ENCODE measurements at places on chromosomes 6 and 20. TPM values are rescaled to one million over a fixed set of nuclear protein-coding genes. Genes with fewer than 3 reads are reported as not detected.

- no peaks in the 10 kb centered on the region for H3K27me3 ChIP-seq
- H3K4me1 ChIP-seq = no peaks in the 10 kb centered on the region
- no peak overlapping the region for H3K4me3 ChIP-seq
- H3K27ac ChIP-seq = no peak overlapping the region
- no peak for DNase-seq
These were observed 341.7 kb downstream of the CDH26 start for GRCh38 chr20:60299951-60300350.

COX4I2 gene
- total RNA-seq = not detected

DNA sequence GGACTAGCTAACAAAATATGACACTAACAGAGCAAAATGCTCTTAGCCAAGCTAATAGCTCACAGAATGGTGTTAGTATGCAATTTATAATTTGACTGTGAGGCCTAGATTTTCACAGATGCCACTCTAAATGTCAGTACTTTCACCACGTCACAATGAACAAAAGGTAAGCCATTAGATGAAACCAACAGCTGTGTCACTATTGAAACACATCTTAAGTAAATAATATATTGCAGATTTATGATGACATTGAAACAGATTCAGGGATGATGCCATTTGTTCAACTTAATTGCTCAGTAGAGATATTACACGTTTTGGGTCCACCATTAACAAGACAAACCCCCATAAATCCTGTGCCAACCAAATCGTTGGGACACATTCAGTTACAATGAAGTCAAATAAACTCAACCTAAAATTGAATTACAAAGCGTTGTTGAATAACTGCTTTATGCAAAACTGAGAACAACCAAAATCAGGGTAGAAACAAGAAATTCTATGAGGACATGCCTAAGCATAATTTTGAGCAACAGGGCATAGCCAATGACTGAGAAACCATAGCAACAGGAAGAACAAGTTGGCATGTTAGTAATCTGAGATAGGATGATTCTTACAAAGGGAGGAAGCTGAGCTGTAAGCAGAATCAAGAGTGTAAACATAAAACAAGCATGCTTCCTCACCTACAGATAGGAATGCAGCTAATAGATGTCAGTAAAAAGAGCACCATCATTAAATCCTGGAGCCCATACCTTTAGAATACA is 85.6 kb upstream of the KHDRBS2 start:
- no peaks in the 10 kb centered on the region for H3K27me3 ChIP-seq
- H3K4me3 ChIP-seq = no peak overlapping the region
- no peaks in the 10 kb centered on the region for H3K4me1 ChIP-seq
- no peak for DNase-seq

GRCh38 chr6:43913375-43914271 is 143.6 kb downstream of the VEGFA start:
- H3K36me3 ChIP-seq = no peaks in the 10 kb centered on the region
- no peak overlapping the region for H3K4me3 ChIP-seq
- H3K27me3 ChIP-seq = no peaks in the 10 kb centered on the region
- no peak for DNase-seq
- H3K4me1 ChIP-seq = no peaks in the 10 kb centered on the region

- H3K36me3 ChIP-seq = no peaks in the 10 kb centered on the region
- H3K4me3 ChIP-seq = no peak overlapping the region
- DNase-seq = no peak
- peaks cover 14% of the 10 kb centered on the region for H3K4me1 ChIP-seq
These were observed 532.6 kb upstream of the JARID2 start for GRCh38 chr6:14713008-14713960.

AP5S1 gene
- 14.0 TPM for total RNA-seq

- no peaks in the 10 kb centered on the region for H3K36me3 ChIP-seq
- H3K4me3 ChIP-seq = no peak overlapping the region
- H3K27ac ChIP-seq = no peak overlapping the region
These were observed 7.2 kb downstream of the PYGB start for GRCh38 chr20:25254986-25255680.

GRCh38 chr6:13765570-13765969 is 48.8 kb downstream of the MCUR1 start:
- no peak overlapping the region for H3K27ac ChIP-seq
- H3K4me3 ChIP-seq = no peak overlapping the region
- H3K36me3 ChIP-seq = no peaks in the 10 kb centered on the region
- no peaks in the 10 kb centered on the region for H3K27me3 ChIP-seq
- H3K4me1 ChIP-seq = peaks cover 28% of the 10 kb centered on the region

DNA sequence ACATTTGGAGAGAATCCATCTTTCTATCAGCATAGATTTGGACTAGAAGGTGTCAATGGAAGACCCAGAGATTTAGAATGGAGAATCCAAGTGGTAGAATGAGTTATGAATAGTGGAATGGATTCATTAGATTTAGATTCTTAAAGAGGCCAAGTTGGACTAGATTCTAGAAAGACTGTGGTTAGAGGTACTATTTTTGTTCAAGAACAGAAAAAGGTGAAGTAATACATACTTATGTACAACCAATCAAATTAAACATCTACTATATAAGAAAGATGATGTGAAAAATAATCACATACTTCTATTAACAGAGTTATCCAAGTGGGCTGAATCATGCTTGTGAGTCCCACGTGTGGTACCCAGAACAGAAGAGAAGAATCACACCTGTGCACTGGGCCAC is 33.8 kb upstream of the ADTRP start:
- H3K27me3 ChIP-seq = no peaks in the 10 kb centered on the region
- no peaks in the 10 kb centered on the region for H3K4me1 ChIP-seq
- H3K27ac ChIP-seq = no peak overlapping the region
- H3K36me3 ChIP-seq = no peaks in the 10 kb centered on the region

- H3K27ac ChIP-seq = no peak overlapping the region
- H3K36me3 ChIP-seq = no peaks in the 10 kb centered on the region
- H3K4me3 ChIP-seq = no peak overlapping the region
- no peak for DNase-seq
- H3K4me1 ChIP-seq = peaks cover 83% of the 10 kb centered on the region
- no peaks in the 10 kb centered on the region for H3K27me3 ChIP-seq
These were observed 87.7 kb downstream of the THEMIS start for GRCh38 chr6:127812985-127813698.

GRCh38 chr20:16844406-16844805 is 96.2 kb downstream of the OTOR start:
- H3K27ac ChIP-seq = no peak overlapping the region
- no peaks in the 10 kb centered on the region for H3K4me1 ChIP-seq
- no peak for DNase-seq
- H3K4me3 ChIP-seq = no peak overlapping the region

DNA sequence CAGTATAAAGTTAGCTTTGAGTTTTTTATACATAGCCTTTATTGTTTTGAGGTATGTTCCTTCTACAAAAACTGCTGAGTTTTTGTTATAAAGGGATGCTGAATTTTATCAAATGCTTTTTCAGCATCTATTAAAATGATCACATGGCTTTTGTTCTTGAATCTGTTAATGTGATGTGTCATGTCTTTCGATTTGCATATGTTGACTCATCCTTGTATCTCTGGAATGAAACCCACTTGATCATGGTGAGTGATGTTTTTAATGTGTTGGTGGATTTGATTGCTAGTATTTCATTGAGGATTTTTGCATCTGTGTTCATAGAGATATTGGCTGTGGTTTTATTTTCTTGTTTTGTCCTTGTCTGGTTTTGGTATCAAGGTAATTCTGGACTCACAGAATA is 24.7 kb upstream of the BLCAP start:
- H3K4me3 ChIP-seq = no peak overlapping the region
- no peaks in the 10 kb centered on the region for H3K4me1 ChIP-seq
- no peaks in the 10 kb centered on the region for H3K27me3 ChIP-seq
- H3K27ac ChIP-seq = no peak overlapping the region
- DNase-seq = no peak

DNA sequence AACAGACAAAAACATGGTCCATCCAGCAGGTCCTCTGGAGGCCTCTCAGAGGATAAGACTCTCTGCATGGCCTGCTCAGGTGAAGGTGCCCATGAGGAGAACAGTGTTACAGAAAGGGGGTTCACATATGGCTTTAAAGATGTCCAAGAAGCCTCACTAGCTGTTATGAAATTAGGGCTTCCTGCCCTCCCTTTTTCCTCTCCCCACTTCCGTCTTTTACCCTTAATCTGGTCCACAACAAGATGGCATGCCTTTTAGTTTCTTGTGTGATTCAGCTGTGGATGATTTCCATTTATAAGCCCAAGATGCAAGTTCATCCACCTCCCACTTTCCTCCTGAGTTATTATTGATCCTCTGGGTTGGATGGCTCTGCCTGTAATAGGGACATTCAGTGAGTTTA is 14.0 kb downstream of the GCNT2 start:
- H3K27ac ChIP-seq = no peak overlapping the region
- peaks cover 11% of the 10 kb centered on the region for H3K4me1 ChIP-seq
- H3K36me3 ChIP-seq = no peaks in the 10 kb centered on the region
- DNase-seq = no peak
- no peak overlapping the region for H3K4me3 ChIP-seq

C20orf202 gene
- total RNA-seq = not detected

GRCh38 chr20:41621421-41621820 is 3.2 kb upstream of the CHD6 start:
- H3K27ac ChIP-seq = no peak overlapping the region
- no peaks in the 10 kb centered on the region for H3K36me3 ChIP-seq
- no peak overlapping the region for H3K4me3 ChIP-seq
- peaks cover 12% of the 10 kb centered on the region for H3K4me1 ChIP-seq
- no peaks in the 10 kb centered on the region for H3K27me3 ChIP-seq
- no peak for DNase-seq

DNA sequence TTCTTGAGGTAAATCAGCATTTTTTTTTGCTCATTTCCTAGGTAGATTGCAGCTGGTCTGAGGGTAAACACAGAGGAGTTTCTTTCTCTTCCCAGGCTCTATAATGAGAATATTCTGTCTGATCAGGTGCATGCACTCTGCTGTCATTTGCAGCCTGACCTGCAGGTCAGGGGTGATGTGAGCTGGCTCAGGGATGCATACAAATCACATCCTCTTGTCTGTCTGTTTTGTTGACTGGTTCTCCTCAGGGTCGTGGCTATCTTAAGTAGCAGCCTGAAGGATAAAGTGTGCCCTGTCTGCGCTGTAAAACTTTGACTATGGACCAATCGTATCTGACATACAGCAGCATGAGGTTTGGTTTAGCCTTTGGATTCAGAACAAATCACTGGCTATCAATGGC is 183.4 kb upstream of the POU3F2 start:
- H3K4me3 ChIP-seq = no peak overlapping the region
- H3K27me3 ChIP-seq = no peaks in the 10 kb centered on the region
- no peaks in the 10 kb centered on the region for H3K4me1 ChIP-seq
- no peak for DNase-seq

FAXC gene
- not detected for total RNA-seq

C20orf96 gene
- total RNA-seq = 4.3 TPM

DNA sequence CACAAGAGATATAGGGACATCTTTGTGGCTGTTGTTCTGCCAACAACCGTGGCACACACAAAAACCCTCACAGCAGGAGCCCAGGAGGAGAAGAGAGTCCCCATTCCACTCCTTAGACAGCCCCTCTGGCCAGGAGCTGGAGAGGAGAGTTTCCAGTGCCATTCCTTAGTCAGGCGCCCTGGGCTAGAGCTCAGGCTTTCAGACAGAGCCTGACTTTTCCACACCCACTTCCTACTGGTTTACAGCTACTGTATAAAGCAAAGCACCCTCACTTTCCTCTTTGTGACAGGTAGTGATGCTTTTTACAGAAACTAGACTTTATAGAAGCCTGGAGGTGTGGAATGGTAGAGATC is 145.9 kb downstream of the SYCP2 start:
- no peaks in the 10 kb centered on the region for H3K36me3 ChIP-seq
- no peaks in the 10 kb centered on the region for H3K27me3 ChIP-seq
- no peaks in the 10 kb centered on the region for H3K4me1 ChIP-seq
- H3K4me3 ChIP-seq = no peak overlapping the region
- DNase-seq = no peak
- no peak overlapping the region for H3K27ac ChIP-seq

DNA sequence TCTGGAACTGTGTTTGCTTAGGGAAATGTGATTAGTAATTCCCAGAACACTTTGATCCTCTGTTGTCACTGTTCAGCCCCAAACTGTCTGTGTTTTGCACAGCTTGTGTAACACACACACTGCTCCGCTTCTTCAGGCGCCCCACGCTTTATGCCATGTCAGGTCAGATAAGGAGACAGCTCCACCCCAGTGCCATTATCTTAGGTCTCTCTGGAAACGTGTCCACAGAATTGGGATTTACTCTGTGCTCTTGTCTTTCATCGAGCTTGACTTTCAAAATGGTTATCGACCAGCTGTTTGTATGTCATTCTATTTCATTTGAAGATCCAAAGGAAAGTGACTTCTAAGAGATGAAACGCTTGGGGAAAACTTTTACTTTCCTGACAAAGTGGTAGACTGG is 106.4 kb upstream of the SSTR4 start:
- H3K27me3 ChIP-seq = no peaks in the 10 kb centered on the region
- no peak for DNase-seq
- H3K36me3 ChIP-seq = no peaks in the 10 kb centered on the region
- H3K4me1 ChIP-seq = no peaks in the 10 kb centered on the region

DNA sequence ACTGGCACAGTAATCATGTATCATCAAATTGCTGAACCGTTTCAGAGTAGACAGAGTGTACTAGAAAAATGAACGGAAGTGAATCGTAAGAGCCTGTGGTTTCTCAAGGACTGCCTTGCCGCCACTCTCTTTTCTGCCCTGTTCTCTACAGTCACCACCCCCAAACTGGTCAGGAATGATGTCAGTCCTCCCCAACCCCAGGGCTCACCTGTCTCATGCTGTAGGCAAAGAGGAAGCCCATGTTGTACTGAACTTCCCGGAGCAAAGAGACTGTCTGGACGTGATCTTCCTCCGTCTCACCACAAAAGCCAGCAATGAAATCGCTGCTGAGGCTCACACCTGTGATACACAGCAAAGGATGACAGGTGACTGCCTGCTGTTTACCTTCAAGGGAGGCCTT is 31.0 kb downstream of the CDK5RAP1 start:
- H3K4me1 ChIP-seq = peaks cover 17% of the 10 kb centered on the region
- no peaks in the 10 kb centered on the region for H3K27me3 ChIP-seq
- peak overlapping the region; percentile 87 for H3K27ac ChIP-seq

GABRR1 gene
- total RNA-seq = not detected

DNA sequence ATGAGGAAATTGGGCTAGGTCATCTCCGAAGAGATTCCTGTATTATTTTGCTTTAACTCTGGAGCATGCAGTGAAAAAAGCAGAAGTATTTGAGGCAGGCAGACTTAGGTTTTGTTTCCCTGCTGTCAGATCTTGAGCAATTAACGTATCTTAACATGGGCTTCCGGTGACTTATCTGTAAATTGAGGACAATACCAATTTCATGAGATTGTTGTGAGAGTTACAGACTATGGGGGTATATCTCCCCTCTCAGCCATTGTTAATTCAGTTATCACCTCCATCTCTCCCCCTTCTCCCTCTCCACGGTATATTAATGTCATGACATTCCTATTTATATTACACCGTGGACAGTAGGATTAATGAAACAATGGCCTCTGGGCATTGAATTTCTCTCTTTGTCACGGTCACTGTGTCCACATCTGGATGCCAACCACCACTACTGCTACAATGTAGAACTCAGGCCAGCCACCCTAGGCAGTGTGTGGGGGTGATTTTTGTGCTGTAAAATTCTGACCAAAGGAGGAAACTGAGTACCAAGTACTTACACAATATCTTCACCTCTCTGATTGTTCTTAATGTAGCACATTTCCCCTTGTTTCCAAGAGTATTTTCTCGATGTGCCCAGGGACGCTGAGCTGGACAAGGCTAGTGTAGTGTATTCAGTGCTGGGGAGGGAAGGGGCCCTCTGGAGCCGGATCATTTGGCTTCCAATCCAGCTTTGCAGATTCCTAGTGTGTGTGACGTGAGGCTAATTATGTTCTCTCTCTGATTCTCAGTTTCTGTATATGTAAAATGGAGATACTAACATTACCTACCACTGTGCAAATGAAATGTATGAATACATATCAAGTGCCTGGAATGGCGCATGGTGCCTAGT is 77.2 kb downstream of the GCNT2 start:
- no peak overlapping the region for H3K4me3 ChIP-seq
- H3K27me3 ChIP-seq = no peaks in the 10 kb centered on the region
- H3K27ac ChIP-seq = no peak overlapping the region
- H3K4me1 ChIP-seq = no peaks in the 10 kb centered on the region
- no peaks in the 10 kb centered on the region for H3K36me3 ChIP-seq

SALL4 gene
- not detected for total RNA-seq
